ENCODE measurements at places on chromosomes 4 and X. TPM values are rescaled to one million over a fixed set of nuclear protein-coding genes. Genes with fewer than 3 reads are reported as not detected.

DNA sequence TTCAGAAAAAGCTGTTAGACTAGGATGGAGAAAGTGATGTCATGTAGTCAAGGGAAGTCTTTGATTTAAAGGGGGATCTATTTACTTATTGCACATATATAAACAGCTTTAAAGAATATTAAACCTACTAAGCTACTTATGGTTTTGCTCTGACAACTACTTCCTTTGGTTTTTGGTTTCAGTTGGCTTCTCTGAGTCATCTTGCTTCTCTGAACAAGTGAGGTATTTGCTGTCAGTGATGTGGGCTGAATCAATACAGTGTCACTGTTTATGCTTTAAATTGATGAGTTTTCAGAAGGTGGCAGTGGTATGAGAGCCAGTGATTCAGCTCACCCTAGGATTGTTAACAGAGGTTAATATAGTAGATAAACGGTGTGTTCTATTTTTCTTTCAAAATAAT lies 75.1 kb downstream of the CEP44 start:
- no peaks in the 10 kb centered on the region for H3K36me3 ChIP-seq

DNA sequence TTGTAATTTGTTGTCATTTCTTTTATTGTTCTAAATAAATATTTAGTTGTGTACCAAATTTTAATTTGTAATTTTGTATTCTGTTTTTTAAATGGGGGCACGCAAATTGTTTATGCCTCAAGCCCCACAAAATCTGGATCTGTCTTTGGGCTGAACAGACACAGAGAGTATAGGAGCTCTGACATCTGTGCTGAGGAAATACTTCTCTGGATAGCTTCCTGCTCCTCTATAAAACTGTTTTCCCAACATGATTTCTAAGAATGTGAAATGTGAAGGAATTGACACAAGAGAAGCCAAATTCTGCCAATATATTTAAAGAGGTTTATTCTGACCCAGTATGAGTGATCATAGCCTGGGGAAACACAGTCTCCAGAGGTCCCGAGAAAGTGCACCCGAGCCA lies 93.0 kb downstream of the IL13RA2 start:
- no peak for DNase-seq
- no peaks in the 10 kb centered on the region for H3K4me1 ChIP-seq
- H3K4me3 ChIP-seq: no peak overlapping the region
- H3K27me3 ChIP-seq: no peaks in the 10 kb centered on the region
- no peak overlapping the region for H3K27ac ChIP-seq

DNA sequence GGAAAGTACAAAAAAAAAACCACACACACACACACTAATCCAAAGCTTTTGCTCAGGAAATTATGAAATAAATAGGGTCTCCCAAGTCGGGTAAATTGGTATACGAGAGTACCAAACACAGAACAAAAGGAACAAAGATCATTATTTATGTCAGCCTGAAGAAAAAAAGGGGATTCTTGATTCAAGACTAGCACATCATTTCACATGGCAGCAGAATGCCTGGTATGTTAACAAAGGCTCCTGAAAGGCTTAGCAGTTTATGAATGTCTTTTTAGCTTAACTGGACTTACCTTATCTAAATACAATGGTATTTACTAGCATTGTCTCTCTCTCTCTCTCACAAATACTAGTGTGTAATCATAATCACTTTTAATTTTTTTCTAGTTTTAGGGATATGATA lies 11.3 kb downstream of the RAP2C start:
- H3K4me3 ChIP-seq: no peak overlapping the region
- no peak for DNase-seq
- no peak overlapping the region for H3K27ac ChIP-seq
- H3K36me3 ChIP-seq: peaks cover 2% of the 10 kb centered on the region
- no peaks in the 10 kb centered on the region for H3K4me1 ChIP-seq
- no peaks in the 10 kb centered on the region for H3K27me3 ChIP-seq

GRCh38 chr4:81590596-81590995 lies 118.9 kb upstream of the RASGEF1B start:
- no peaks in the 10 kb centered on the region for H3K36me3 ChIP-seq
- no peaks in the 10 kb centered on the region for H3K4me1 ChIP-seq
- no peak overlapping the region for H3K27ac ChIP-seq
- H3K4me3 ChIP-seq: no peak overlapping the region
- no peaks in the 10 kb centered on the region for H3K27me3 ChIP-seq
- DNase-seq: no peak

GRCh38 chr4:20185103-20185502 lies 66.6 kb upstream of the SLIT2 start:
- H3K4me3 ChIP-seq: no peak overlapping the region
- no peak overlapping the region for H3K27ac ChIP-seq
- H3K27me3 ChIP-seq: no peaks in the 10 kb centered on the region
- H3K4me1 ChIP-seq: no peaks in the 10 kb centered on the region
- DNase-seq: no peak

Gene MRFAP1
- 226 TPM for polyA plus RNA-seq

- peaks cover 16% of the 10 kb centered on the region for H3K4me1 ChIP-seq
- no peaks in the 10 kb centered on the region for H3K27me3 ChIP-seq
- no peak for DNase-seq
- no peak overlapping the region for H3K27ac ChIP-seq
Observed at GRCh38 chrX:107599450-107599861, 28.9 kb upstream of the PRPS1 start.

Gene OGT
- polyA plus RNA-seq: 27.7 TPM

Gene OTC
- 75.6 TPM for polyA plus RNA-seq

DNA sequence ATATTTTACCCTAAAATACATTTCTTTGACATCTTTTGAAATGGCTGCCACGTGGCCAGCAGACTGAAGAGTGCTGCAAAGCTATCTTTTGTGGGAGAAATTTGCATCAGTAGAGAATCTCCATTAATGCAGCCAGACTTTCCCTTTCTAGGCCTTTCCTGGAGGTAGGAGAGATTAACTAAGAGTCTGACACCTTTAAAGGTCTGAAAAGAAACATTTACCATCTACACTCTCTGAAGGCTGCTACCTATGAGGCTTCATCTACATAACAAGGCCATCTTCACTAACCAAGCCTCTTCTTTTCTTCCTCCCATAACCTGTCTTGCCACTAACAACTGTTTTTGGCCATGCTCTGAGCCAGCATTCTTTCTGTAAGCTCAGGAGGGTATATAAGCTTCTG lies 17.8 kb upstream of the SPRY1 start:
- H3K36me3 ChIP-seq: no peaks in the 10 kb centered on the region
- no peaks in the 10 kb centered on the region for H3K4me1 ChIP-seq
- H3K4me3 ChIP-seq: no peak overlapping the region
- H3K27me3 ChIP-seq: no peaks in the 10 kb centered on the region
- no peak overlapping the region for H3K27ac ChIP-seq
- DNase-seq: no peak

Gene RGS12
- polyA plus RNA-seq: 28.9 TPM

Gene MFAP3L
- 0.22 TPM for polyA plus RNA-seq

DNA sequence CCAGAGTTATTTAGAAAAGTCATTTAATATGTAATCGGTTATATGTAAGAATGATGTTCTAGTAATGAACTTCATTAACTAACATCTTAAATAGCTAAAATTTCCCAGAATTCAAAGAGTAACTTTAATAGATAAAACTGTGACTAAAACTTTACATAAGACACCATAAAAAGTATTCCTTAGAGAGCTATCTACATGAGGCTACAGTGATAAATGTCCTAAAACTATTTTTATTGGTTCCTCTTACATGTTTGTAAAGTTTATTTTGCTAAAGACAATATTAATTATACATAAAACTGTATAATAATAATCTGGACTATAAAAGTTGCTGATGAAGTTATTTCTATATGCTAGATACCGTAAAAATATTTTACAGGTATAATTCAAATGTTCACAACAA lies 897.7 kb upstream of the EPHA5 start:
- H3K4me1 ChIP-seq: no peaks in the 10 kb centered on the region
- no peaks in the 10 kb centered on the region for H3K36me3 ChIP-seq
- H3K27ac ChIP-seq: no peak overlapping the region
- no peak for DNase-seq

DNA sequence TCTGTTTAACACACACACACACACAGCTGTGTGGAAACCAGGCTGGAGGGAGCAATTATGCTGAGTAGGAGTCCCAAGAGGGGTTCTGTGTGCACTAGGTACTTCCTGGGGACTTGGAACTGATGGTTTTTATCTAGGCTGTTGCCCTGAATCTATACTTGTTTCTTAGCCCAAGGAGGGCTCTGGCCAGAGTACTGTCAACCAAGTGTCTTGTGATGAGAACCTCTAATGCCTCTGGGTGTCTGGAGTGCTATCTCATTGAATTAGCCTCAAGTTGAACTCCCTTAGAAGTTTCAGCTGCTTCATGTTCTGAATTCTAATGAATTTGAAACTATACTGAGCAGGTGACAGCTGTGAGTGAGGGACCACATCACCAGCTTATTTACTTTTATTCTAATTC lies 16.6 kb downstream of the ARHGAP24 start:
- H3K27ac ChIP-seq: no peak overlapping the region
- H3K36me3 ChIP-seq: no peaks in the 10 kb centered on the region
- DNase-seq: no peak
- no peaks in the 10 kb centered on the region for H3K4me1 ChIP-seq
- no peak overlapping the region for H3K4me3 ChIP-seq

GRCh38 chr4:62510228-62510627 lies 1310.1 kb downstream of the ADGRL3 start:
- H3K4me3 ChIP-seq: no peak overlapping the region
- no peaks in the 10 kb centered on the region for H3K36me3 ChIP-seq
- H3K4me1 ChIP-seq: no peaks in the 10 kb centered on the region
- H3K27ac ChIP-seq: no peak overlapping the region
- DNase-seq: no peak
- no peaks in the 10 kb centered on the region for H3K27me3 ChIP-seq

DNA sequence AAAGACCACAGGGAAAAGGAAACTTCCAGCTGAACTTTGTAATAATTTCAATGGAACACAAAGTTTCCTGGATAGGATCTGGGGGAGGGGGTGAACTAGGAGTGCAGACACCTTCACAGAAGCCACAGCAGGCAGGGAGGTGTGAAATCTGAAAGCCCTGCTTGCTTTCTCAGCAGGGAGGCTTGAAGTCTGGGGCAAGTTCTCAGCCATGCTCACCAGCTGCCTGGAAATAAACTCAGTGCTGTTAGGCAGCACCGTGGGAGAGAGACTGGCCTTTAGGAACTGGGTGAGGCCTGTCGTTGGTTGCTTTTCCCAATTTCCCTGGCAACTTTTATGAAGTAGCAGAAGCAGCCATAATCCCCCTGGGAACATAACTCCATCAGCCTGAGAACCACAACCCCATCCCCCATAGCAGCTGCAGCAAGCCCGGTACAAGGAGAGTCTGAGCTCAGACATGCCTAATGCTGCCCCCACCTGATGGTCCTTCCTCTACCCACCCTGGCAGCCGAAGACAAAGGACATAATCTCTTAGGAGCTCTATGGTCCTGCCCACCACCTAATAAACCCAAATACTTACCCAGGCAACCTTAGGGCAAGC lies 39.2 kb upstream of the NMU start:
- no peak overlapping the region for H3K27ac ChIP-seq
- H3K4me3 ChIP-seq: no peak overlapping the region
- no peaks in the 10 kb centered on the region for H3K4me1 ChIP-seq

Data from small intestine (tissue), 16 donors.